Activated T-helper 2 cell treated with anti-CD3 and anti-CD28 coated beads, Interferon-gamma antibody, Interleukin-2, Interleukin-4, amounts not matched to agents 10 μg/mL and 5 μg/mL and 100 μg/mL, durations not matched to agents 14 hours and 24 hours and 36 hours (primary cell): ENCODE measurements at places on chromosomes 7 and 10. TPM values are rescaled to one million over a fixed set of nuclear protein-coding genes. Genes with fewer than 3 reads are reported as not detected.

DNA sequence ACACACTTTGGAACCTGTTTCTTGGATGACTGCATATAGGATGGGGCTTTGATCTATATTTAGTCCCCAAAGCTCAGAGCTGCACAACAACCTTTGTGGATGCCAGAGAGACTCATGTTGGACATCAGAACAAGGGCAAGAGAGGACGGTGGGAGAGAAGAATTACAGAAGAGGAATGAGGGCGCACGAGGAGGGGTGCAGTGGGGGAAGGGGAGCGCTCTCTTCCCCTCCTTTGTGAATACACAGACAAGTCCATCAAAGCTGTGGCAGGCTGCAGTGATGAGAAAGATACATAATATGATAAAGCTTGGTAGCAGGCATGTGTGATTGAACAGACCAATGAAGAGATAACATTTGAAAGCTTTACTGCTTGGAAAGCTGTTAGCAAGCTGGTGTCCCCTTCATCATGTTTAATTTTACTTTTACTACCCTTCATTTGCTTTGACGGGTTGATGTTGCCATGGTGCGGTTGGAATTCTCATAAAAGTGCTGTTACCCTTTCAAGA lies 857.8 kb downstream of the KCNMA1 start:
- no peaks in the 10 kb centered on the region for H3K4me1 ChIP-seq
- no peak for DNase-seq
- H3K4me3 ChIP-seq, result no peak overlapping the region
- H3K27ac ChIP-seq, result no peak overlapping the region

DNA sequence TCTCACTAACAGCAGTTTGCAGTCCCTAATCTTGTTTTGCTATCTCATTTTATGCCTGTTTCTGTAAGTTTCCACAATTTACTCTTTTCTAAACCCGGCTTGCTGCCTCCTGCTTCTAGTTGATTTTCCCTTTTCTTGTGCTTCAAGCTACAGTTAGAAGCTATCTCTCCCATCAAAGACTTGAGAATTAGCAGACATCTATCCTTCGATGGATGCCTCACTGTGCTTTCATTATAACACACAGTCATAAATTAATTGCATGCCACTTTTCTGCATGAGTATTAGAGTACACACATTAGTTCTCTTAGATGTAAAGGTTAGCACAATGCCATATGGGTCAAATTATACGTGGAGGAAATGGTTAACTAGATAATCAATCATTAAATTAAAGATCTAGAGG lies 48.7 kb downstream of the SEMA3A start:
- H3K4me1 ChIP-seq, result no peaks in the 10 kb centered on the region
- H3K36me3 ChIP-seq, result no peaks in the 10 kb centered on the region
- no peak overlapping the region for H3K4me3 ChIP-seq
- H3K27me3 ChIP-seq, result no peaks in the 10 kb centered on the region

GRCh38 chr10:99337311-99337811 lies 8.2 kb downstream of the CNNM1 start:
- DNase-seq, result no peak
- H3K4me1 ChIP-seq, result no peaks in the 10 kb centered on the region
- no peak overlapping the region for H3K27ac ChIP-seq
- no peak overlapping the region for H3K4me3 ChIP-seq

Gene THSD7A
- total RNA-seq, result not detected in 2 replicates
